ENCODE measurements at places on chromosomes 5 and 9.

DNA sequence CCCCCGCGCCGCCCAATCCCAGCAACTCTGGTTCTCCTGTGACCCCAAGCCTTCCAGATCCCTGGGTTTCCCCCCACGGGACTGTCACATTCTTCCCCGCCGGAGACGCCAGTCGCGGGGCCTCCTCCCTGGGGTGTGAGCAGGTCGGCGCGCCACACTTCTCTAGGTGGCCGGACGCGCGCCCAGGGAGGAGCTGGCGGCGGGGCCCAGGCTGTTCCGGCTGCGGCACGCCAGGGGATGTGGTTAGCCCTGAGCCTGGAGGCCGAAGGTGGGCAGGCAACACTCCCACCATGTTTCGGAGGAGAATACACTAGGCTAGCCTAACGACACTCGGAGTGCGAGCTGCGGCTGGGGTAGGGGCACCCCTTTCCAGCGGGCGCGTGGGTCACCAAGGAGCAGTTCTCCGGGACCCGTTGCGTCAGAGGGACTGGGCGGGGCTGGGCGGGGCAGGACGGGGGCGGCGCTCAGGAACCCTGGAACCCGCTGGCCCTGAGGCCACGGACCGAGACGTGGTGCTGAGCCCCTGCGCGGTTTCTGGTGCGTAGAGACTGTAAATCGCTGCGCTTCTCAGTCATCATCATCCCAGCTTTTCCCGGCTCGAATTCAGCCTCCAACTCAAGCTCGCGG, at the start of gene SLC27A6:
Gene SLC27A6, plus strand, starts transcription at position 478 of the 627 bp plus-strand sequence. CDS start 650 bp downstream, outside the sequence.
- DNase-seq, result no peak

DNA sequence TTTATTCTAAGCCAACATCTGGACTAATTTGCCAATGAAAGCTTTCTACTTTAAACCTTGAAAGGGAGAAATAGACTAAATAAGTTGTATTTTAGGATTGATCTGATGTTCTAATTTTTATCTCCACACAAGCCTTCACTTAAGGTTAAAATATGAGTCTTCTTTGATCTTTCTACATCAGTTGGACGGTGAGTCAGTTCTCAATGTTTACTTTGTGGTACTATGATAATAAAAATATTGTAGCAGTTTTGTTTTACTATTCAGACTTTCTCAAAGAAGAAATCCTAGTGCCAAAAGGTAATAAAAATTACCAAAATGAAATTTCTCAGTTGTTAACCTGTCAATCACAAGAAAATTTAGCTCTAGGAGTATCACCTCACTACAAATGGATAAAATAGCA, 203.5 kb upstream of the RGMB start:
- DNase-seq, result no peak

DNA sequence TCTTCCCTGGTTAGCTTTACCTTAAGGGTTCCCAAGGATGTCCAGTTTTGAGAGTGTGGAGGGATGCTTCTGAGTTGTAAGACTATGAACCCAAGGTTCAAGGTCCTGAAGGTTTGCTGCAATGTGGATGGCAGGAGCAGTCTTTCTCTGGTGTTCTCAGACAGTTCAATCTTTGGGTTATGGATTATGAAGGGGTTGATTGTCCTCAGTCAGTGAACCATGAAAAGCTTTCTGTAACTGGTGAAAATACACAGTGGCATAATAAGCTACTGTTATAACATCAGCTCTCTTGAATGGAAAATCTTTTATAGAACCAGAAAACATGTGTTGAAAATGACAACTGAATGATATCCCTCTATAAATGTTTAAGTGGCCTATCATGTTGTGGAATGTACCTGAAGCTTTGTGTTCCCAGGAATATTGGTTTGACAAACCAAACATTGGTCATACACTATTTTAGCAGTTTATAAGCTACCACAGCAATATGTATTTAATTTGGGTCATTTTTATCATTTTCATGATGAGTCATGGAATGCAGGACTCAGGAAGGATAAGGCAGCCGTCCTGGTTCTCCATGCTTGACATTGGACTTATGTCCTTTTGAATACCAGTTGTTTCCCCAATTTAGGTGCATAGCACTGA, 1041.8 kb upstream of the ARRDC3 start:
- DNase-seq, result no peak

DNA sequence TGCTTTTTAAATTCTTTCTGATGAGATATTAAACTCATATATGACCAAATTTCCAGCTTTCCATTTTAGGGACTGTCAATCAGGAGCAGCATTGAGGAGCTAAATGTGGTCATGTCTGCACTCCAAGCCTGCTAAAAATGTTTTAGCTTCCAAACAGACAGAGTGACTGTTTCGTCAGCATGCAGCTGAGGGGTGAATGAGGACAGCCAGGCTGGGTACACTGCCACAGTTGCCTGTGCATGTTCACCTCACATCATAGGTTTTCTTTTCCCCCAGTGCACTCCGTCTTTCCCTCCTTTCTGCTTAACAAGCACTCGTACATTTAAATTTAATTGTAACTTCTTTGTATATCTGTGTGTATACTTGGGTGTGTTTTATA, 138.1 kb downstream of the ARRDC3 start:
- no peak for DNase-seq

- no peak for DNase-seq
Observed at GRCh38 chr5:38837416-38837815, 8.4 kb upstream of the OSMR start.

DNA sequence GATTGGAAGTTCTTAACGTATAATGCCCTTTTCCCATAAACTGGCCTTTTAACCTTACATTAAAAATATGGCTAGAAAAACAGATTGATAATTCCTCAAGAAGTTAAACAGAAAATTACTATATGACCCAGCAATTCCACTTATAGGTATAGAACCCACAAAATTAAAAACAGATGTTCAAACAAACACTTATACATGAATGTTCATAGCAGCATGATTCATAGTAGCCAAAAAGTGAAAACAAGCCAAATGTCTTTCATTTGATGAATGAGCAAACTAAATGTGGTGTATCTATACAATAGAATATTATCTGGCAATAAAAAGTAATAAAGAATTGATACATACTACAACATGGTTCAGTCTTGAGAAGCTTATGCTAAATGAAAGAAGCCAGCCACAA, 35.5 kb downstream of the POU5F2 start:
- no peak for DNase-seq

- no peak for DNase-seq
Observed at GRCh38 chr9:125409637-125410521, 148.3 kb downstream of the GAPVD1 start.

DNA sequence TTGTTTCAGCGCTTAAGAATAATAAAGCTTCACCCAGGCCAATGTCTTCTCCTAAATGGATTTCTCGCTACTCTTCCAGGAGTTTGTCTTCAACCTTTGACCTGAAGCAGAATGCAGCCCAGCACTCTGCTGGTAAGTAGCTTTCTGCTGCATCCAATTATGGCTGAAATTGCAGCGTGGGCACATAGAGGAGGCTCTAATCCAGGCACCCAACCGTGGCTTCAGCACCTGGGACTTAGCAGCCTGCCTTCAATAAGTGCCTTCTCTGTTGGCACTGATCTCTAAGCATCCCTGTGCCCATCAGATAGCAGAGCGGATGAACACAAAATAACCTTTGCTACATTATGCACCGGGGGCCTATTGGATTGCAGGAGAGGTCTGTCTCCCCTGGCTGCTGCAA, 105.2 kb downstream of the TRIM32 start:
- DNase-seq, result no peak

GRCh38 chr9:22131817-22132216, 122.7 kb upstream of the CDKN2B start:
- no peak for DNase-seq

GRCh38 chr5:113331209-113331551, 103.6 kb downstream of the TSSK1B start:
- DNase-seq, result no peak

- no peak for DNase-seq
Observed at GRCh38 chr9:35538361-35539234, 48.7 kb downstream of the RUSC2 start.

GRCh38 chr9:35618325-35618727, at the start of gene CD72:
CD72 (minus strand) TSS chr9:35618413; CDS start chr9:35618303, 110 bp downstream.
- no peak for DNase-seq

All from activated CD4-positive, alpha-beta T cell treated with anti-CD3 and anti-CD28 coated beads for 1 hour (primary cell).